ENCODE measurements at places on chromosomes 7 and 10. TPM values are rescaled to one million over a fixed set of nuclear protein-coding genes. Genes with fewer than 3 reads are reported as not detected.
A peak's percentile ranks its signal among the peaks of the same experiment; 100 is the strongest.

- no peak for DNase-seq
- H3K27me3 ChIP-seq = no peaks in the 10 kb centered on the region
- H3K4me1 ChIP-seq = peaks cover 5% of the 10 kb centered on the region
- H3K4me3 ChIP-seq = no peak overlapping the region
- H3K27ac ChIP-seq = no peak overlapping the region
Measured at GRCh38 chr7:96315125-96315512, 6.8 kb downstream of the SLC25A13 start.

DNA sequence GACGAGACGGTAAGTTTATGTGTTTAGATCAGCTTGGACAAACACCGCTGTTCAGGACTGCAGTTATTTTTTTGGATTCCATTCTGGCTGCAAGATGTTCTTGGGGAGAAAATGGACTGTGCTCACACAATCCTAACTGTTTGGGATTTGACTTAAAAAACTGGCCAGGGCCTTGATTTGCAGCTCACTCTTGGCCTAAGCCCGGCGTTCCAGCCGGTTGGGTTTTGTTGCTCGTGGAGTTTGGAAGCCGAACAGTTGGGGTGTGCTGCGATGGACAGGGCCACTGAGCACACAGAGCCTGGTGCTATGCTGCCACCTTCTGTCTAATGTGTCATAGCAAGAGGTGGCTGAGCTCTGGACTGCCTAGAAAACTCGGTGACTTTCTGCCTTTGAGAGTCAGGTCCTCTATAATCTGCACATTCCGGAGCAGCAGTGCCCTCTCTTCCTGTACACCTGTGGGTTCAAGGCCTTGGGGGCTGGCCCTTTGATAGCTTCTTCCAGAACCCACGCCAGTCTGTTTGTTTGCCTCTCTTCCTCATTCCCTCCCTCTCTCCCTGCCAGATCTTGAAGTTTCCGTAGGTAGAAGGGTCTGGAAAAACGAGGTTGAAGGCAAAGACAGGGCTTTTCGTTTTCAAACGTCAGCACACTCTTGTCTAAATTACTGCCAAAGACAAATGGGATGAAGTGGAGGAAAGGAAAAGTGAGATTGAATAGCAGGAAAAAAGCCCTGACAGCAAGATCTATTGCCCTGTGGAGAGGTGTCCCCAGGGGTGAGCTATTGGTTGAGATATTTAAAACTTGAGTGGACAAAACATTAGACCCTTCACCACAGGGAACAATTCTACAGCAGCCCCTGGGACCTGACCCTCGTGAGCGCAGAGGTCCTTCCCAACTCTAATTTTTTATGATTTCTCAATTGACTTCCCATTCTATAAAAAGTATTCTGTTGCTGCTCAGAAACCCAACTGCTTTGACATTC is 167.5 kb upstream of the HABP2 start:
- H3K27me3 ChIP-seq = peaks cover 22% of the 10 kb centered on the region
- H3K4me1 ChIP-seq = peaks cover 27% of the 10 kb centered on the region
- peak overlapping the region; percentile 40 for H3K4me3 ChIP-seq
- peak; percentile 58 for DNase-seq
- H3K36me3 ChIP-seq = no peaks in the 10 kb centered on the region
- no peak overlapping the region for H3K27ac ChIP-seq

DNA sequence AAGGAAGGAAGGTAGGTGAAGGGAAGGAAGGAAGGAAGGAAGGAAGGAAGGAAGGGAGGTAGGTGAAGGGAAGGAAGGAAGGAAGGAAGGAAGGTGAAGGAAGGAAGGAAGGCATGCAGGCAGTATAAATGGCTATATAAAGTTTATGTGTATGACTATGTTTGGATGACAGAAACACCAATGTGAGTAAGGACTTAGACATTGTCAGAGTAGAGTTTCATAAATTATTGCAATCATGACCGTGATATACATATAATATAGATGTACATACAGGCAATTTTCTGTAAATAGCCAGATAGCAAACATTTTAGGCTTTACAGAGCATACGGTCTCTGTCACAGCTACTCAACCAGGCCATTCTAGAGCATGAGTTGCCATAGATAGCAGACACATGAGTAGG is 133.8 kb upstream of the AKR1E2 start:
- no peak overlapping the region for H3K4me3 ChIP-seq
- H3K27me3 ChIP-seq = peaks cover 5% of the 10 kb centered on the region
- H3K27ac ChIP-seq = no peak overlapping the region
- DNase-seq = no peak
- no peaks in the 10 kb centered on the region for H3K36me3 ChIP-seq
- peaks cover 2% of the 10 kb centered on the region for H3K4me1 ChIP-seq

- H3K4me3 ChIP-seq = no peak overlapping the region
- no peaks in the 10 kb centered on the region for H3K4me1 ChIP-seq
- no peak for DNase-seq
- H3K27me3 ChIP-seq = no peaks in the 10 kb centered on the region
Measured at GRCh38 chr10:18306031-18306430, 165.8 kb downstream of the CACNB2 start.

GRCh38 chr7:146027243-146027642 is 89.4 kb upstream of the CNTNAP2 start:
- DNase-seq = no peak
- no peaks in the 10 kb centered on the region for H3K4me1 ChIP-seq
- no peak overlapping the region for H3K27ac ChIP-seq

- H3K27me3 ChIP-seq = no peaks in the 10 kb centered on the region
- no peaks in the 10 kb centered on the region for H3K4me1 ChIP-seq
- no peak for DNase-seq
- H3K36me3 ChIP-seq = no peaks in the 10 kb centered on the region
Measured at GRCh38 chr7:82204694-82205093, 238.9 kb downstream of the CACNA2D1 start.

The ZNF365 gene
- 0.94 TPM for total RNA-seq

DNA sequence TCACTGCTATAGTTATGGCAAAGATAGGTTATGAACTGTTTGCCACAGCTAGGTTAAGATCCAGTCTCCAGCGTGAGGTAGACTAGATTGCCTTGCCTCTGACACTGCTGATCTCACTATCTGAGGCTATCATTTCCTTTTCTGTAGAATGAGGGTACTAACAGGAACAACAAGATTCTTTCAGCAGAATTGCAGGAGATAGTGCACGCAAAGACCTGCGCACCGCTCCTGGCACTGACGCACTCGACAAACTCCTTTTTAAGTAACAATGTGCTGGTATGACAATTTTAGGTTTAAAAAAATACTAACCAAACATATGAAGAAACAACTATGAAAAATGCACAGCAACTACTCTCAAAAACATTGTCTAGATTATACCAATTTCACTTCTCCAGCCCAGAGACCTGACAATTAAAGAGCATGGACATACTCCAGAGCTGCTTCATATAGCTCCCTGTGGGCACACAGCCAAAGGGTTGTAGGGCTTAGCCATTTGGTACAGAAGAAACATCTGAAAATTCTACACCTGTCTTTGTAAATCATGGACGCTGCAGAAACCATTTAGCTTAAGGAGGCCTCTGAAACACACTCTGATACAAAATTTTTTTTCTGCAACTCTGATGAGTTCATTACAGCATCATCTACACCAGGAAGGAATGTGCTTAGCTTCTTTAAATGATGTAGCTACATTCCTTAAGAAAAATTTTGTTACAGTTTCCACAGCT is 7.8 kb downstream of the ADAM12 start:
- no peaks in the 10 kb centered on the region for H3K36me3 ChIP-seq
- DNase-seq = no peak
- H3K27me3 ChIP-seq = no peaks in the 10 kb centered on the region
- H3K4me1 ChIP-seq = no peaks in the 10 kb centered on the region
- H3K27ac ChIP-seq = no peak overlapping the region

The C7orf57 gene
- 0.40 TPM for total RNA-seq

GRCh38 chr7:4158441-4159153 is 523.5 kb upstream of the FOXK1 start:
- no peak overlapping the region for H3K4me3 ChIP-seq
- DNase-seq = no peak
- H3K27me3 ChIP-seq = no peaks in the 10 kb centered on the region
- no peak overlapping the region for H3K27ac ChIP-seq
- H3K36me3 ChIP-seq = no peaks in the 10 kb centered on the region
- no peaks in the 10 kb centered on the region for H3K4me1 ChIP-seq

DNA sequence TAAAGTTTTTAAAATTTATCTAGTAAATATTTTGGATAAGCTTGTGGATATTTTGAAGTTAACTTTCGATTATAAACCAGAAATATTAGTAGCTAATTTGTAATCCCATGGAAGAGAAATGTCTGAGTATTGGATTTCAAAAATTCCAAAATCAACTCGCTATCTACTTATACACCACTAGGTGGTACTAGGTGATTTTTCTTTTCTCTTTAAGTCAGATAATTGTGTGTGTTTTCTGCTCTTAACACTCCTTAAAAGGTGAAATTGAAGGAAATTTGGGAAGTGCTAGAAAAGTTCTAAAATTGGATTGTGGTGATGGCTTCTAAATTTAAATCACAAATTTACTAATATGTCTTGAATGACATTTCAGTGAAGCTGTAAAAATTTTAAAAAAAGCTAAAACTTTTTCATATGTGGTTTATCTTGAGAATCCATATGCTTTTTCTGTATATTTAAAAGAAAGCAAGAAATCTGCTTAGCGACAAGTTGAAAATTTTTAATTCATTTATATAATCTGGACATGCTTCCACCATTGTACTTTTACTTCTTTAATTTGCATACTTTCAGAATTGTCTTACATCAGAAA is 90.2 kb downstream of the IPMK start:
- no peak for DNase-seq
- no peak overlapping the region for H3K4me3 ChIP-seq
- H3K36me3 ChIP-seq = no peaks in the 10 kb centered on the region
- peaks cover 12% of the 10 kb centered on the region for H3K27me3 ChIP-seq
- peaks cover 2% of the 10 kb centered on the region for H3K4me1 ChIP-seq

The LIPN gene
- not detected for total RNA-seq

The RNF32 gene
- total RNA-seq = 2.2 TPM

DNA sequence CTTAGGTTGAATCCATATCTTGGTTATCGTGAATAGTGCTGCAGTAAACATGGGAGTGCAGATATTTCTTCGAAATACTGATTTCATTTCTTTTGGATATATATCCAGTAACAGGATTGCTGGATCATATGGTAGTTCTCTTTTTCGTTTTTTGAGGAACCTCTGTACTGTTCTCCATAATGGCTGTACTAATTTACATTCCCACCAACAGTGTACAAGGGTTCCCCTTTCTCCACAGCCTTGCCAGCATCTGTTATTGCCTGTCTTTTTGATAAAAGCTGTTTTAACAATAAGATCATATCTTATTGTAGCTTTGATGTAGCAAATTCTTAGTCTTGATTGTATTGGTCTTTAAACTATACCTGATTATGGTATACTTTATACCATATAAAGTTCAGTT is 45.3 kb downstream of the ZNRF2 start:
- H3K4me3 ChIP-seq = no peak overlapping the region
- H3K4me1 ChIP-seq = peaks cover 48% of the 10 kb centered on the region
- H3K27me3 ChIP-seq = no peaks in the 10 kb centered on the region
- no peak for DNase-seq
- peak overlapping the region; percentile 84 for H3K27ac ChIP-seq

GRCh38 chr7:155431711-155432110 is 26.2 kb upstream of the EN2 start:
- DNase-seq = no peak
- no peaks in the 10 kb centered on the region for H3K4me1 ChIP-seq
- no peak overlapping the region for H3K27ac ChIP-seq
- H3K4me3 ChIP-seq = no peak overlapping the region
- H3K36me3 ChIP-seq = no peaks in the 10 kb centered on the region
- H3K27me3 ChIP-seq = peaks cover 33% of the 10 kb centered on the region

- DNase-seq = no peak
- H3K36me3 ChIP-seq = no peaks in the 10 kb centered on the region
- H3K27me3 ChIP-seq = no peaks in the 10 kb centered on the region
- no peak overlapping the region for H3K4me3 ChIP-seq
Measured at GRCh38 chr10:54985732-54986131, 184.7 kb upstream of the PCDH15 start.

DNA sequence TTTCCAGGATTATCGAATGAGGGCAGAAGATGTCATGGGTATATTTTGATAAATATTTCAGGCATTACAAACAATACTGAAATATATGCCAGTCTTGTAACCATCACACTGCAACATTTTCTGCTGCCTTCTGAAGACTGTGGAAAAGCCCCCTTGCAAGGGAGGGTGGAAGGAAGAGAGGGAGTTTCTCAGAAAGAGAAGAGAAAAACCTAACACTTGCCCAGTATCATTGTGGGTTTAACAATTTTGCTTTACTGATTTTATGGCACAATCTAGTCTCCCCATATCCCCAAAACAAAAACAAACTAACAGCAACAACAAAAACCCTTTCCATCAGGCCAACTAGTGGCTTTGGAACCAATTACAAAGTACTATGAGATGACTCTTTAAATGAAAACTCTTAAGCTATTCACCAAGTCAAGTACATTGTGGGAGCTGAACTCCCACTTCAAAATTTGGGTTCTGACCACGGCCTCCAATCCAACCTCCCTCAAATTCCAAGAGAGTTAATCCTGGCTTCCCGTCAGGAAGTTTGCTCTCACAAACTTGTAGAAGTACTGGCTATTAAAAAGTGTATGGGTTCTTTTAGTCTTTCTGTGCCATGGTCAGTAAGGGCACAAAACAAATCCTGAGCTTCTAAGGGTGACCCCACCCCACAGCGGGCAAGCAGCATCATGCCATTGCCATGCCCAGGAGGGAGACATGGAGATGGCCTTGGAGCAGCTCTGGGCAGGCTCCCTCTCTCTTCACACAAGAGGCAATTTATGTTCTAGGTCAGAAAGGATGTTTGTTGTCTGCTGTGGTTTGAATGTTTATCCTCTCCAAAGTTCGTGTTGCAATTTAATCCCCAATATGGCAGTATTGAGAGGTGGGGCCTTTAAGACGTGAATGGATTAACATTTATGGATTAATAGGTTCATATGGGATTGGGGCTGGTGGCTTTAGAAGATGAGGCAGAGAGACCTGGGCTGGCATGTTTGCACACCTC is 96.3 kb downstream of the JAZF1 start:
- DNase-seq = no peak
- no peak overlapping the region for H3K27ac ChIP-seq
- peaks cover 10% of the 10 kb centered on the region for H3K4me1 ChIP-seq
- H3K36me3 ChIP-seq = no peaks in the 10 kb centered on the region

The CNNM1 gene
- total RNA-seq = 0.26 TPM

The CACNB2 gene
- not detected for total RNA-seq

GRCh38 chr7:130909161-130909836 is 175.3 kb upstream of the KLF14 start:
- no peaks in the 10 kb centered on the region for H3K27me3 ChIP-seq
- no peak for DNase-seq
- peaks cover 61% of the 10 kb centered on the region for H3K4me1 ChIP-seq
- H3K27ac ChIP-seq = peak overlapping the region; percentile 81
- H3K4me3 ChIP-seq = no peak overlapping the region

The SPDYE5 gene
- not detected for total RNA-seq

- H3K36me3 ChIP-seq = no peaks in the 10 kb centered on the region
- H3K27ac ChIP-seq = no peak overlapping the region
- no peak overlapping the region for H3K4me3 ChIP-seq
Measured at GRCh38 chr10:1163204-1163660, 107.0 kb downstream of the WDR37 start.

The SH2B2 gene
- 1.2 TPM for total RNA-seq

The GPC2 gene
- total RNA-seq = 12.6 TPM

The EPHA1 gene
- 27.3 TPM for total RNA-seq

The OGDHL gene
- total RNA-seq = not detected

The EIF4EBP2 gene
- total RNA-seq = 49.3 TPM
